ENCODE measurements at places on chromosomes 13 and 19.

- no peak for DNase-seq
Measured at GRCh38 chr19:10146142-10146541, 26.4 kb upstream of the EIF3G start.

DNA sequence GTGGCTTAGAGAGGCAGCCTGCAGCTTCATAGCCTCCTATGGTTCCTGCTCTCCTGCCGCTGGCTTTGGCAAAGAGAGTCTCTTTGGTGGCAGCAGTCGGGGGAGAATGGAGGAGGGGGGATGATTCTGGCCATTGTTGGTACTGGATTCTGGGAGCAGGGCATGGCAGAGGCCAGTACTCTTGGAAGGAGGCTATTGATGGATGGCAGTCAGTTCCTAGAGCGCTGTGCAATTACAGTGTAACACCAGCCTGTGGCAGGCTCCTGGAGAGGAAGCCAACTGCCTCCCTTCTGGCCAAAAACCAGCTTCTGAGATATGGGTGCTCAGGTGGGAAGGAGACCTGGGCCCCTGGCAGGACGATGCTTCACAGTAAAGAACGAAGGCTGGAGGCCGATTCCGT is 47.9 kb upstream of the TMTC4 start:
- DNase-seq: no peak

GRCh38 chr19:53818756-53819155 is 5.4 kb downstream of the NLRP12 start:
- no peak for DNase-seq

- no peak for DNase-seq
Measured at GRCh38 chr19:48715681-48716171, 3.8 kb downstream of the MAMSTR start.

DNA sequence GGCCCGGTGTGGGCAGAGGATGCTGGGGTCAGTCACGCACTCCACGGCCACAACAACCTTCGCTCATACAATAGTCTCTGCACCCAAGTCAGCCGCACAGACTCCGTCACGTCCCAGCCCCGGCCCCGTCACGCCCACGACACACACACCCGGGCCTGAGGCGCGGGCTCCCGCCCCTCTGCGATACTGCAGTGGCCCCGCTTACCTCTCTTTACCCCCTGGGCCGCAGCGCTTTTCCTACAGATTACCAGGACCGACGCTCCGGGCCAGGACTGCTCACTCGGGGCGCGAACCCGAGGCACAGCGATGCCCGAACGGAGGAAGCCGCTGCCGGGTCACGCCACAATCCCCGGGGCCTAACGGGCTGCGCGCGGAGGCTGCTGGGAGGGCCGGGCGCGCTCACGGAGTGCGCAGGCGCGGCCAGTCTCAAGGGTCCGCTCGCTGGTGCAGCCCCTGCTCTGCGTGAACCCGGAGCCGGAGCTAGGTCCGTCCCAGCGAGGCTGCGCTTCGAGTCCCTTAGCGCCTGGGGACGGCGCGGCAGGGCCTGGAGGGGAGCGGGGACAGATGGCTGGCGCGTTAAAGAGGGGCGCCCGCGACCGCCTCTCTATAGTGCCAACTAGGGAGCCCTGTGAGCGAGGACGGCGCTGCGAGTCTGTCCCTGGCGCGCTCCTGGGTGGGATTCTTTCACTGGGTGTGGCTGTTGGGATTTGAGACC is at the start of gene ZFP82:
TSS of gene ZFP82 (minus strand) at position 358 of the 715 bp plus-strand sequence. CDS start 8,855 bp downstream, outside the sequence.
- peak; percentile 93 for DNase-seq

- DNase-seq: no peak
Measured at GRCh38 chr19:13033244-13033643, 38.0 kb downstream of the NFIX start.

DNA sequence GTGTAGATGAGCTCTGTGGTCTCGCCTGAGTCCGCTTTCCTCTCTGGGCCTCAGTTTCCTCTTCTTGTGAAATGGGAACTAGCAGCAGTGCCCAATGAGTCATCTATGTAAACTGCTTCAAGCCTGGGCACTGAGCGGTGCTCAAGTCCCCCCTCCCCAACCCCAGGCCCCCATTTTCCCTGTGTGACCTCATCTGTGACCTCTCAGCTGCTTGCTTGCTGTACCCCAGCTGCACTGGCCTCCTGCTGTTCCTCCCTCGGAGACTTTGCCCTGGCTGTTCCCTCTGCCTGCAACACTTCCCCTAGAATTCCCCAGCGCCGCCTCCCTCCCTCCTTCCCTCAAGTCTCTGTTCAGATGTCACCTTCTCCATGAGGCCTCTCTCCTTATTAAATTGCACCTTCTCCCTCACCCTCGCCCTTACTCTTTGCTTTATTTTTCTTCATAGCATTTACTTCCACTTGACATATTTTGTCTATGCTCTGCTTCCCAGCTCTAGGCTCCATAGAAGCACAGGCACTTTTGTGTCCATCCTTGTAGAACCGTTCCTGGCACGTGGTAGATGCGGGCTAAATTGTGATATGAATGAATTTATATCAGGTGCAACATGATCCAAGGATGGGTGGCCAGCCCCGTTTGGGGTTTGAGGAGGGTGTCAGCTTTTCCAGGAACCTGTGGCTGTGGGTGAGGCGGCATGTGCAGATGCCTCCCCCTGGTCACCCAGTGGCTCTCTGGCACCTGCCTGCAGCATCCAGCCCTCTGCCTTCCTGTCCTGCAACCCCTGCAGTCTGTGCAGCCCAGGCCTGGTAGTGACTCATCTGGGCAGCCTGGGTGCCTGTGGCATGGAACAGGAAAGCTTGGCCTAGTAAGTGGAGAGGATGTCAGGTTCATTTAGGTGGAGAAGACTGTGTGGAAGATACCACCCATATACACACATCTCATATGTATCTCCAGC is 26.3 kb downstream of the SIPA1L3 start:
- DNase-seq: peak; percentile 74

GRCh38 chr19:55482156-55482961 is 2.6 kb upstream of the NAT14 start:
- DNase-seq: no peak

DNA sequence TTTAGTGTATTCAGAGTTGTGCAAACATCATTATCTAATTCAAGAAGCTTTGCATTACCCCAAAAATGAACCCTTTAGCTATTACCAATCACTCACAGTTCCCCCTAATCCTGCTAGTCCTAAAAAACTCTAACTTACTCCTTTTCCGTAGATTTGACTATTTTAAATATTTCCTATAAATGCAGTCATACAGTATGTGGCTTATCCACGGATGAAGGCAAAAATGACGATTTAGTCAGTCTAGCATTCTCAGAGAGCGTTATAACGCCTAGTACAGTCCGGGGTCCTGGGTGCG is 587 bp upstream of the ZNF383 start:
- no peak for DNase-seq

- no peak for DNase-seq
Measured at GRCh38 chr13:27432611-27433210, 8.3 kb downstream of the GTF3A start.

- DNase-seq: no peak
Measured at GRCh38 chr13:79668201-79668752, 187.3 kb downstream of the NDFIP2 start.

DNA sequence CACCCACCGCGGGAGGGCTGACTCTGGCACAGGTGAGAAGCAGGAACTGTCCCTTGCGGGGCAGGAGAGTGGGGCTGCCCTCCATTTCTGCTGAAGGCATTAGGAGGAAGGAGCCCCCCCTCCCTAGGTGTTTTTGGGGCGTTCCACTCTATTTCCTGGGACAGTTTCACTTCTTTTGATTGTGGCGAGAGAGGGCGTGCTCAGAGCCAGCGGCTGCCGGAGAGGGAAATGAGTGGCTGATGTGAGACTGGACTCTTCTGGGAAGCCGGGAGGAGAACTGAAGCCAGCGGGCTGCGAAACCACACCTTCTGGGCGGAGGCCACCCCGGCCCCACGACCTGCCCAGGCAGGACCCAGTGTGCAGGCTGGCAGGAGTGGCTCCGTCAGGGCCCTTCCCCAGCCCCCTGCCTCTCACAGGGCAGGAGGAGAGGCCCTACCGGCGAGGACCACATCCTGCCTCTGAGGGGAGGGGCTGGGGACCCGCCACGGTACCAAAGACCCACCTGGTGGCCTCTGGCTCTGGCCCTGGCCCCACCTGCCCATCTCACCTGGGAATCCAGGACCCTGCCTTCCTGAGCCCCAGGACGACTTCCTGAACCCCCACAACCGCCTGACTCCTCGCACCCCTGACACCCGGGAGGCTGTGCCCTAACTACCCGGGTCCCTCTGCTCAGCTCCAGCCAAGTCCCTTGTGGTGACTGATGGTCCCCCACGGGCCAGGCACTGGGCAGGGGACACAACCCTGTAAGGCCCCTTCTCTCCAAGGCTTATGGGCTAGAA is 25.9 kb downstream of the MPND start:
- peak; percentile 65 for DNase-seq

- no peak for DNase-seq
Measured at GRCh38 chr19:39324242-39324842, 3.7 kb upstream of the LRFN1 start.

DNA sequence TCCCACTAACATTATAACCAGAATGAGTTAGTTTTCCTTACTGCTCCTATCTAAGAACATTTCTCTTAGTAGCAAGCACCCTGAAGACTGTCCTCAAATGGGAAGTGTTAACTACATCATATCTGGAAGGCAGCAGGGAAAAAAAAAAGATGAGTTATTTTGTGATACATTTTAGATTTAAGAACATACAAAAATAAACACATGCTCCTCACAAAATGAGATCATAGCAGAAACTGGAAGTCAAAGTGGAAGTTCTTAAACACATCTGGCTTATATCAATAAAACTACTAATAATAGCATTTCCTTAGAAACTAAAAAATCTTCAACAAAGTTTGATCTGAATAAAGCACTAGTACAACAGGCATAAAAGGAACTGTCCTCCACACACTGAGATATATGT is 70.4 kb downstream of the SLITRK6 start:
- DNase-seq: no peak

DNA sequence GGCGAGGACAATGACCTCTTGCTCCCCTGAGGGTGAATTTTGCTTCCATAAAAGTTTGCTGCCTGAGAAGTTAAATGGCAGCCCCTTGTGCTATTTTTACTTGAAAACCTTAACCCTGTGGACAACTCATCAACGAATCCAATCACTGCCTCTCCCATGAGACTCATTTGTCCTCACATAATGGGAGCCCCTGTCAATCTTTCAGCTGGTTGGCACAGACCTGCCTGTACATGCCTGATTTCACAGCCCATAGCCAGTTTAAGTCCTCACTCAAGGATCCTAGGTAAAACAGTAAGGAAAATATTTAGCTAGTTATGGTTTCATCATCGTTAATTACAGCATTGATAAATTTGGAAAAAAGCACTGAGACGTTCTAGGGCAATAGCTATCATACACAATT is 207.4 kb downstream of the NHLRC3 start:
- no peak for DNase-seq

GRCh38 chr13:113864273-113864890 is 506 bp upstream of the GAS6 start:
- peak; percentile 24 for DNase-seq

DNA sequence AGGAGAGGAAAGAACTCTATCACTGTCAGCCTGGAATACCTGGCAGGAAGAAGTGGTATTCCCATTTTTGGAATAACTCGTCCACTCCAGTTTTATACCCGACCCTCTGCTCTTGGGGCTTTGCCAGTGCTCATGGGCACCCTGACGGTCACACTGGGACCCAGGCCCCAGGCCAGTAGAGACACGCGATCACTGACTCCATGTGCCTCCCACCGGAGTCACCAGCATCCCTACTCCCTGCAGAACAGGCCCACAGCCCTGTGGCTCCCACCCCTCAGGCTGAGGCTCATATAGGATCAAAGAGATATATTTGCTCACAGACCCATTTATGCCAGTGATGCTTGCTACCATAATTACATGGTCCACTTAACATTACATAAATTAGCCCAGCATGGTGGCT is 3.5 kb downstream of the GRTP1 start:
- DNase-seq: no peak

- no peak for DNase-seq
Measured at GRCh38 chr13:101711307-101712025, 259.0 kb downstream of the ITGBL1 start.

- no peak for DNase-seq
Measured at GRCh38 chr19:18119013-18119716, 21.6 kb downstream of the MAST3 start.

DNA sequence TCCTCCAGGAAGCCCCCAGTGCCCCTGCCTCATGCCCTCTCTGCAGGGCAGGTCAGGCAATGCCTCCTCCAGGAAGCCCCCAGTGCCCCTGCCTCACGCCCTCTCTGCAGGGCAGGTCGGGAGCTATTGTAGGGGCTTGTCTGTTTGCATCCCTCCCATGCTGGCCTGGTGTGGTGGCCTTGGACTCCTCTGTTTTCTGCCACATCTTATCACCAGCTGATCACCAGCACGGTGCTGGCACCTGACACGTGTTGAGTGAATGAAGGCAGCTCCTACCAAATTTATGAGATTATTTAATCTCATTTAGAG is 51.5 kb upstream of the C13orf46 start:
- no peak for DNase-seq

DNA sequence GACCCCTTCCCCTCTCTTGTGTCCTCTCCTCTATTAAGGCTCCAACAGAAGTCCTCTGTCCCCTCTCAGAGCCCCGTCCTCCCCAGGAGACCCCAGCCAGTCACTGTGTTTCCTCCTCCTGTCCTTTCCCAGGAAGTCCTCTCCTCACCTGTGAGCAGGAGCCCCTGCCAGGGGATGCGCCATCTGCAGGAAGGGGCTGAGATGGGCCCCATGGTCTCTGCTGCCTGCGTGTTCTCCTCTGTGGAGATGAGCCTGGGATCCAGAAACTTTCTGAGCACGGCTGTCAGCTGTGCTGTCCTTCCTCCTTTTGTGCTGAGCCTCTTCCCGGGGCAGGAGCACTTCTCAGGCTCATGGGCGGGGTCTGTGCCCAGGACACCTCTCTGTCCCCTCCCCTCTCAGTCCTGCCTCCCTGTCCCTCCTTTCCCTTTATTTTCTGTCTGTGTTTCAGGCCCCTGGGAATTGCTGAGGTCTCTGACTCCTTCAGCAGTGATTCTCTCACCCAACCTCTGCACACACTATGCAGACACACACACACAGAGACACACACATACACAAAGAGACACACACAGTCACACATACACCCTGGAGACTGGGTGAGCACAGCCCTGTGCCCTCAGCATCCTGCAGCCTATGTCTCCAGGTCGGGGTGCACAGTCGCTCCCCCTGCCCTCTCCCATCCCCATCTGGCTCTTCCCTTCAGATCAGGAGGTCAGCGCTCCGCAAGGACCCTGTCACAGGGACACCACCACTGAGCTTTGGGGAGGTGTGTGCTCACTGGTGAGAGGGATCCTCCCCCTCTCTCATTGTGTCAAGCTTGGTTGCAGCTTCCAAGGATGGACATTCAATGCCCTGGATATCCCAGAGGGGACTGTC is at the start of gene CEACAM8:
TSS of gene CEACAM8 (minus strand) at position 308 of the 873 bp plus-strand sequence. CDS start at position 212, 96 bp downstream.
- no peak for DNase-seq

GRCh38 chr13:34013061-34013460 is 195.1 kb downstream of the RFC3 start:
- DNase-seq: no peak

- peak; percentile 88 for DNase-seq
Measured at GRCh38 chr19:4304538-4305256, at the start of gene FSD1. Gene FSD1 (plus strand): TSS chr19:4304598. CDS start chr19:4304747, 149 bp downstream.

GRCh38 chr13:50915565-50915964 is 6.0 kb downstream of the RNASEH2B start:
- no peak for DNase-seq
